ENCODE measurements at places on chromosomes 16 and 17.

DNA sequence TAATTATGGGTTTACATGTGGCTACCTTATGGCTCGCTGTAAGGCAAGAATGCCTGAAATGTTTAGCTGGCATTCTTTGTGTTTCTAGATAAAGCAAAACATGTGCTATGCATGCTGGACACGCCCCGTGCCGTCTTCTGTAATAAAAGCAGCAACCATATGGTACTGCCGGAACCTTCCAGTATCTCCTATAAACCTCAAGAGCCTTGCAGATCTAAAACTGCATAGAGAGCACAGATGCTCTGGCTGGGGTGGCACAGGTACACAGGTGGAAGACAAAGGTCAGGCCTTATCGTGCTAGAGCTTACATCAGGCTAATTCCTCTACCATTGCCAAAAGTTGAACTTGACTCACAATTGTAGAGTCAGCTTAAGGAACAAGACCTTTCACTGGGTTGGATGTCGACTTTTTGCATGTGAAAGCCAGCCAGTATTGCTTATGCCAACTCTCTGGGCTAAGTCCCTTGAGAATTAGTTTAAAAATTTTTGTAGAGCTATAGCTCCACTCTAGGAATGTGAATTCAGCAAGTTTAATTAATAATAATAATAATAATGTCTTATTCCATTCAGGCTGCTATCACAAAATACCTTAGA lies 187.4 kb upstream of the CACNG5 start:
- DNase-seq, result no peak

- no peak for DNase-seq
Observed at GRCh38 chr16:8935989-8936388, 27.7 kb downstream of the USP7 start.

DNA sequence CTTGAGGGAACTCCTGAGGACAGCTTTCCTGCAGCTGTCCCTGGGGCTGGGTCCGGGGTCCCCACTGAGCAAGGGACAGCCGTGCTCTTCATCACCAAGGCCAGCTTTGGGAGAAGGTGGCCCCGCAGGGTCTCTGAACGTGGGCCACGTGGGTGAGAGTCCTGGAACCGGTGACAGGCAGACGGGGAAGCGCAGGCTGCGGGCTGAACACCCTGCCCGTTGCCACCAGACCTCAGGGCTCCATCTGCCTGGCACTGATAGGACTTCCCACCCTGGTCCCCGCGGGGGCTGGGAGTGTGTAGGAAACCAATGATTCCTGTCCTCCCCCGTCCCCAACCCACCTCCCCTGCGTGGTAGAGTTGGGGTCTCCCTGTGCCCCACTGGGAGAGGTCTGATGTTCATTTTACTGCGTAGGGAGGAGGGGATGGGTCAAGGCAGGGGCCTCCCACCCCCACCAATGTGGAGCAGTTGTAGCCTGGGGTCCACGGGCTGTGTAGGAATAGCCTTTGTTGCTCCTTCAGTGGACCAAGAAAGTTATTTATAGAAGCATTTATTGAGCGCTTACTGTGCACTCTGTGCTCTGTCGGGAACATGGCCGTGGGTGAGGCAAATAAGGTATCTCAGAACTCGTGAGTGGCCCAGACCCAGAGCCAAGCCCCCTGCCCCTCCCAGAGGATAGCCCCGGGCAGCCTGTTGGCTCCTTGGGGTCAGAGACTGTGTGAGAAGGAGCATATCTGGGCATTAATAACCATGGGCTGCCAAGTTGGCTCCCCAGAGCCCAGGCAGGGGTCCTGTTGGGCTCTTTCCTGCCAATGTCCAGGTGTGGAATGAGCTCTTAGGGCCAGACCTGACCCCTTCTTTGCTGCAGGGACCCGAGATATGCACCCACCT lies 1.3 kb downstream of the ADGRG1 start:
- DNase-seq, result no peak

GRCh38 chr17:80888276-80889160 lies 103.1 kb upstream of the CHMP6 start:
- no peak for DNase-seq

DNA sequence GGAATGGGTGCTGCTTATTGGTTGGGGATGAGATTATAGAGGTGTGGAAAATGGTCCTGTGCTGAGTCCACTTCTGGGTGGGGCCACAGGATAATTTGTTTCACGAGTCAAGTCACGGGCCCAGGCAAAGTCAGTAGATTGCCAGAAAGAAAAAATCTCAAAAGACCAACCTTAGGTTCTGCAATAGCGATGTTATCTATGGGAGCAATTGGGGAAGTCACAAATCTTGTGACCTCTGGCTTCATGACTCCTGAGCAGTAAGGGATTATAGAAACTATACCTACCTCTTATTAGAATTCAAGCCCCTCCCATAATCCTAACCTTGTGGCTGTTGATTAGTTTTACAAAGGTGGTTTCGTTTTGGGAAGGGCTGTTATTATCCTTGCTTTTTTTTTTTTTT lies 31.4 kb downstream of the WWP2 start:
- DNase-seq, result peak; percentile 42

GRCh38 chr16:3013998-3014690 lies 1.4 kb downstream of the CLDN9 start:
- no peak for DNase-seq

GRCh38 chr16:64475627-64476351 lies 646.1 kb downstream of the CDH11 start:
- no peak for DNase-seq

- DNase-seq, result no peak
Observed at GRCh38 chr16:66028510-66029216, 337.8 kb upstream of the CDH5 start.

GRCh38 chr17:50028736-50029120 lies 27.2 kb upstream of the ITGA3 start:
- DNase-seq, result no peak

GRCh38 chr17:63479495-63480184 lies 2.8 kb downstream of the ACE start:
- DNase-seq, result no peak

DNA sequence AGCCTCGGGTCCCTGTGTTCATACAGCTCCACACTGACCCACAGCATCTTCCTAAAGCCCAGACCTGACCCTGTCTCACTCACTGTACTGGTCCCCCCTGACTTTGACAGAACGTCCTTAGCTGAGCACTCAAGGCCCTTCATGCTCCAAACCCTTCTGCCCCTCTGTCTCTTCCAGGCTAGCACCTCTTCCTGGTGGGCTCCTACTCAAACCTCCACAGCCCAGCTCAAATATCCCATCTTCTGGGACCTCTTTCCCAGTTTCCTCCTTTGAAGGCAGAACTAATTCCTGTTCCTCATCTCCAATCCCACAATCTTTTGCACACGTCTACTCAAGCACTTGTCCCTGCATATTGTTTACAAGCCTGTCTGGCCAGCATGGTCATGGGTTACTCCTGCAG lies 8.8 kb downstream of the GRIN2C start:
- DNase-seq, result no peak

DNA sequence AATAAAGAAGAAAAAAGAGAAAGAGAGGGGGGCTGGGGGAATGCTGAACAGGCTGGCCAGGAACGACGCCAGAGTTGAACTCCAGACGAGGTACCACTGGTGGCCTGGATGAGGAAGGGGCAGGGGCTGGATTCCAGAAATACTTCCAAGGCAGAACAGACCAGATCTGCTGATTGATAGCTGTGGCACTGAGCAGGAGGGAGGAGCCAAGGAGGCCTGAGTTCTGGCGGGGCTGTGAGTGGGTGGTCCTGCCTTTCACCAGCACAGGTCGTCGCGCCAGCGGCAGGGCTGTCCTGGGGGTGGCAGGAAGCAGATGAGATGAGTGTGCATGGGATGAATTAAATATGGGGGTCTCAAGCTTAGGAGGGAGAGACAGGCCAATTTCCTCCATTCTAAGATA lies 5.5 kb downstream of the CCDC42 start:
- DNase-seq, result no peak

GRCh38 chr16:85529489-85530369 lies 83.4 kb upstream of the GSE1 start:
- DNase-seq, result no peak

GRCh38 chr17:32349503-32349853 lies 479 bp upstream of the ZNF207 start:
- DNase-seq, result peak; percentile 53

DNA sequence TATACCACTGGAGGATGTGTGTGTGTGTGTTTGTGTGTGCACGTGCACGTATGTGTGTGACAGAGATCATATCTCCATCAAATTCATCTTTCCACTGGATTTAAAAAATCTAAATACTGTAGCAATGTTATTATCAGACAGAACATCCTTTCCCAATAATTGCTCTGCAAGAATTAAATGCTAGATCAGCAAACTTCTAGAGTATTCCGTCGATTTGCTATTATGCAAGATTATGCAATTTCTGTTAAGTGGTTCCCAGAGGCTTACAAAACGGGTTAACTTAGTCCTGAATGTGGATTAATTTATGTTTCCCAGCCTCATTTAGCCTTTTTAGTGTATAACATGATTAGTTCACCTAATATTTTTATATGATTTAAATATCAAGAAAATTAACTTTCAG lies 44.5 kb upstream of the CNTNAP4 start:
- DNase-seq, result no peak

DNA sequence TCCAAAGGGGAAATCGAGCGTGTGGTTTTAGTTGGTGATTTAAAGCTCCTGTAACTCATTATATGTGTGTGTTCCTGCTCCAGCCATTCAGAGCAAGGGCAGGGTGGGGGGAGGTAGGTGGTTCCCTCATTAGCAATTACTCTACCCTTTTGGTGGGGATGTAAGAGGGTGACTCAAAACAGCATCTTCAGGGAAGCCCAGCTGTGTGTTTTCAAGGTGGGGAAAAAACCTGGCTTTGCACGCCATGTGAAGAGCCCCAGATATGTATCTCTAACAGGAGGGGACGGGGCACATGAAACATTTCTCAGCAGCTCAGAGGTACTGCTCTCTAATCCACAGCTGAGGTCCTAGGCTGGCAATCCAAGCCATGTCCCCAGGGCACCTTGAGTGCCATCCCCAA lies 241.3 kb upstream of the ZFHX3 start:
- DNase-seq, result no peak

- DNase-seq, result no peak
Observed at GRCh38 chr17:79950306-79950705, 85.4 kb downstream of the TBC1D16 start.

GRCh38 chr16:87832741-87833502 lies 36.4 kb downstream of the SLC7A5 start:
- DNase-seq, result peak; percentile 84

- DNase-seq, result no peak
Observed at GRCh38 chr16:73697336-73697735, 599.3 kb upstream of the PSMD7 start.

DNA sequence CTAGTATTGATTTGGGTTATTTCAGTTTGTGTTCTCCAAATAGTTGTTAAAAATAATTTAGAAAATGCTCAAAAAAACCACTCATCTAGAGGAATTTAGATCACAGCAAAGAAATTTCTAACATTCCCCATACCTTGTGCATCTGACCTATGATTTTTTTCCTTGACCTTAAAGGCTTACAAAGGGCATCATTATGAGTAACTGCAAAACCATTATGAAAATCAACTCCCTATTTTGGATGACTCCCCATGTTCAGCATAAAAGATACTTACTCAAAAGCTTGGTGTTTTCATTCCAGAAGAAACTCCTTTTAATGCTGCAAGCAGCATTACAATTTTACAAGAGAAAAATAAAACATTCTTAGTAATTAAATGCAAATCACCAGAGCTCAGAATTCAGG lies 83.2 kb downstream of the GRIN2A start:
- DNase-seq, result no peak

- peak; percentile 10 for DNase-seq
Observed at GRCh38 chr17:16352303-16352666, 984 bp downstream of the CENPV start.

DNA sequence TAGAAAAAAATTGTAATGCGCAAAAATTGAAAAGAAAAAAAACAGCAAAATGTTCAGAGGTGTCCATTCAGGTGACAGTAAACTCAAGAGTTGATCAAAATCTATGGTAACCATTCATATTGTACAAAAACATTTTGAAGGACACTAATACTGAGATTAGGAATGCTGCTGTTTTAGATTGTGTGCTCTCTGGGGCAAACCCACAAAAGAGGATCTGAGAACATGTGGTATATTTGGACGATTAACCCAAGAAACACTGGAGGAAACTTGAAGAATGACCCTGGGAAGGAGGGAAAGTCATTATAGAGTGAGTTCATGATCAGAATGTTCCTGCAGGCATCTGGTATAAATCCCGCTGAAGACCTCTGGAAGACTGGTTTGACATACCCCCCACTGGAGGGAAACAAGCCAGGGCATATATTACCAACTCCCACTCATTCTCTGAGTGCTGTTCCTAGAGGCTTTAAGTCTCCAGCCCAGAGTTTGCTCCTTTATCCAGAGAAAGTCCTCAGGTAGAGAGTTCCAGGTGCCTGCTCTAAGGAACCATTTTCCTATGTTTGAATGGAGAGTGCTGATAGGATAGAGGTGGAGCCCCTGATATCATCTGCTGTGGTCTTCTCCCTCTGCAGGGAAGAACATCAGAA lies 1.2 kb downstream of the KRTAP4-2 start:
- DNase-seq, result peak; percentile 16

DNA sequence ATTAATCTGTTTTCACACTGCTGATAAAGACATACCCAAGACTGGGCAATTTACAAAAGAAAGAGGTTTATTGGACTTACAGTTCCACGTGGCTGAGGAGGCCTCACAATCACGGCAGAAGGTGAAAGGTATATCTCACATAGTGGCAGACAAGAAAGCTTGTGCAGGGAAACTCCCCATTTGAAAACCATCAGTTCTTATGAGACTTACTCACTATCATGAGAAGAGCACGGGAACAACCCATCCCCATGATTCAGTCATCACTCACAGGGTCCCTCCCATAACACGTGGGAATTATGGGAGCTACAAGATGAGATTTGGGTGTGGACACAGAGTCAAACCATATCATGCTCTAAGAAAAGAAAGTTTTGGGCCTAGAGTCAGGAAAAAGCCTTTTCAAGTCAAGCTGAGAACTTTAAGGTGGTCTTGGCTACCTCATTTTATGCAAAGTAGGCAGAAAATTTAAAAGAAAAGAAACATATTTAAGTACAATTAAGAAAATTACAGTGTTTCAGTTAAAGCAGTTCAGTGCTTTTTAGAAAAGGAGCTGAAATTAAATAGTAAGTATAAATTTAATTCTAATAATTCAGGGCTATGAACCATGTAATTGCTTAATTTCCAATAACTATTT lies 24.9 kb upstream of the CRYM start:
- DNase-seq, result peak; percentile 70

DNA sequence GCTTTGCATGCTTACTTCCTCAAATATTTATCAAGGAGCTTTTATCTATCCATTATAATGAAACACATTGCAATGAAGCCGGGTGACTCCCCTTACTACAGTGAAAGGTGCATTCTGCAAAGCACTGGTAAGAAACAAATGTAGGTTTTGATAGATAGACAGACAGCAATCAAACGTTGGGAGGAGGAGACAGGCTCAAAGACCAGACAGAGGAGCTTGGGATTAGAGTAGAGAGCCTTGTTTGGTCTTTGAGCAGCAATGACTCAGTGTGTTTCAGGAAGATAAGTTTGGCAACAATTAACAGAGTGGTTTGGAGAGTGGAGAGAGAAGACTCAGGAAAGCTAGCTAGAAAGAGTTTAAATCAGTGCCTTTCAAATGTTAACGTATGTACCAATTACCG lies 68.8 kb downstream of the ZNF18 start:
- no peak for DNase-seq

DNA sequence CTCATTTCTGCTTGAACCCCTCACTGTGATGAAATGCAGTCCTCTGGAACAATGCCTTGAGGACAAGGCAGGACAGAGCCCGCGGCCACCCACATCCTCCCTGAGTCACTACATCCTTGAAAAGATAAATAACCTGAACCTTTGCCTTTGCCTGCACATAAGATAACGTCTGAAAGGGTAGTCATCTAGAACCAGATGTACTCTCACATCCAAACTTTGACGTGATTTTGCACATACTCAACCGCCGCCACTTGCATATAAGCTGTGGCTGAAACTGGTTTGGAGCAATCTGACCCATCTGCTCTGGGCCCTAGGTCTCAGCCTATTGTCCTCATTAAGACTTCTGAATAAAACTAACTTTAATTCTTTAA lies 252.1 kb downstream of the PHKB start:
- no peak for DNase-seq
